ENCODE measurements at places on chromosomes 12 and 14.

DNA sequence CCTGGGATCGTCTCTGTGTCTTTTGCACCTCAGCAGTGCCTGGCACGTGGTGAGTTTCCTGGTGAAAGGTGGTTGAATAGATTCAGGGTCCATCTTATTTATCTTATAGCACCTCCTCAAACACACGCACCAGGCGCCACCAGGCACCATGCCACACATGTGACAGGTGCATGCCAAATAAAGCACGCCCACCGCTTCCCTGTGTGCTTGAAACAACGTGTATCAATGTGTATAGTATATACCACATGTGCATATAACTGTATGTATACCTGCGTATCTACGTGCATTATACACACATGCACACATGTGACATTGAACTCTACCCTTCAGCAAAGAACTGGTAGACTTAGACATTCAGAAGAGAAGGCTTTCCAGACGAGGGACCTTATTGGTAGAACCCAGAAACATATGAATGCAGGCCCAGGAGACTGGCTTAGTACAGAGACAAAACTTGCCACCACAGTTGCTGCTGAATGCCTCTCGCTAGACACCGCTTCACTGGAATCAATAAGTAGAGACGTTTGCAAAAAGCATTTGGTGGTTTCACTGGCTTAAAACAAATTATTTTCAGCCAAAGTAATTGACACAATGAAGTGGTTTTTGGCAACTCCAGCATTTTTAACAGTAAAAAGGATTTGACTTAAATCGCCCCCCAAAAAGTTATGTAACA, 10.0 kb downstream of the EML1 start:
- DNase-seq, result no peak

GRCh38 chr14:50398189-50398580, 1.5 kb upstream of the CDKL1 start:
- DNase-seq, result no peak

GRCh38 chr12:58425481-58426392, 484.4 kb downstream of the ATP23 start:
- DNase-seq, result peak; percentile 76

DNA sequence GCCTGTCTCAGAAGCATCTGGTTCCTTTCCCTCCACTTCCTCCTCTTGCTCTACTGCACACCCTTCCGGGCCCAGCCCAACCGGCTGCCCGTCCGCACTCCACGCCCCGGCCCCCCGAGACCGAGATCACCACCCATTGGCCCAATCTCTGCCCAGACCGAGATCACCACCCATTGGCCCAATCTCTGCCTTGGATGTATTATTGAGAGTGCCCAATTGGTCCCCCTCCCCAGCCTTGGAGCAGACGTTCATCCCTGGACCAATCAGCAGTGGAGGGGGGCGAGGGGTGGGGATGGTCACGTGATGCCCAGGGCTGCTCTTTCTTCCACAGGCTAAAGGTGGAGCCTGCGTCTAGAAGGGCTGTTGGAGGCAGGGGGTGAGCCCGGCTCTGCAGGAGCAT, 75.6 kb upstream of the TMEM132C start:
- no peak for DNase-seq

GRCh38 chr12:103677341-103677740, 90.3 kb downstream of the STAB2 start:
- DNase-seq, result peak; percentile 87

DNA sequence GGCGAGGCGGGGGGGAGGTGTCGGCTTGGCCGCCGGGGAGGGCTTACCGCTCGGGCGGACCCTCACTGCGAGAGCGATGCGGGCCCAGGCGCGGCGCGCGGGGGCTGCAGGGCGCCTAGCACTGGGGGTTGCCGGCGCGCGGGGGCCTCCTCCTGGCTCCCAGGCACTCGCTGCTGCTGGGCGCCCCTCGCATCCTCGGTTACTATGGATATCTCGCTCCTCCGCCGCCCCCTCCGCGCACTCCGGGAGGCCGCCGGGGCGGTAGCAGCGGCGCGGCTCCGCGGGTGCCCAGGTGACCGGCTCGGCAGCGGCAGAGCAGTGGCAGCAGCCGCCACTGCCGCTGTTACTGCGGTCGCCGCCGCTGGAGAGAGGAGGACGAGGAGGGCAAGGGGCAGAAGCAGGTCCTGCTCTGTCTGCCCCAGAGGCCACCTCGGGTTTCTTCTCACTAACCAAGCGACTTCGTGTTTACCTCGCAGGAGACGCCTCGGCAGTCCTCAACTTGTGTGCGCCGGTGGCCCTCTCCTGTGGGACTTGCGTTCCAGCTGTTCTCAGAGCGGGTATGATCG, 250.1 kb downstream of the APAF1 start:
- DNase-seq, result no peak

GRCh38 chr14:99255621-99256482, 16.1 kb downstream of the BCL11B start:
- no peak for DNase-seq

DNA sequence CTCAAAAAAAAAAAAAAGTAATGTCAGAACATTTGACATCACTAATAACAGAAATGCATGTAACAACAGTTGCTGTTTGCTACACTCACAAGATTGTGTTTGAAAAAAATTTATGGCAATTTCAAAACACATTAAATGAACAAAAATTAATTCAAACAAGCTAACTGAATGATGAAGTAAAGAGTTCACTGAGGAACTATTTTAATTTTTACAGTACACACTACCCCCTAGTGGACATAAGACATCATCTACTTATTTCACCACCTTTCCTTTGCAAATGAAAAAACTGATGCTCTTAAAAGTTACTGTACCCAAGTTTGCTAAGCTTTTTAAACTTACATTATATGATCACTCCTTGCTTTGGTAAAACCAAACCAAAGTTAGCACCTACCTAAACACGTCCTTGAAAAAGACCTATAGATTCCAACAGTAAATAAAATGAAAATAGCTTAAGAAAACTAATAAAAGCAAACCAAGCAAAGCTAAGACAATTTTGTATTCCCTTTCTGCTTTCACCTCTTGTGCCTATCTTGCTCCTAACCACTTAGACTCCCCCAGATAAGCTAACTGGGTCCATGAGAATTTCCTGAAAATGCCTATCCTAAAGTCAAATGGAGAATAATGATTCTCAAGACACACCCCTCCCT, 22.2 kb downstream of the UBE2N start:
- no peak for DNase-seq

DNA sequence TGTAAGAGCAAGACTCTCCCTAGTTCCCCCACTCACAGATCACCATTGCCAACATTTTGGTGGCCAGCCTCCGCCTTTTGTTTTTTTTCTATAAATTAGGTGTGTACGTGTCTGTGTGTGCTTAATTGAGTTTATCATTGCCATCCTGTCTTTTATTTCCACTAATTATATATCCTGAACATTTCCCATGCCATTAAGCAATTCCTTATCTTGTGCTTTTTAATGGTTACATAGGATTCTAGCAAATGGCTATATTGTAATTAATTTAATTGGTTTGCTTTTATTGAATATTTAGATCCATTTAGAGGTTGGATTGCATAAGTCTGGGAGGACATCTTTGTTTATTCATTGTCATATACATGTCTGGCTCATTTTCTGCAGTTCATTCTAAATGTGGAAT, 107.3 kb upstream of the RTL1 start:
- no peak for DNase-seq

GRCh38 chr14:21070610-21071224, 613 bp downstream of the ARHGEF40 start:
- DNase-seq, result peak; percentile 26

- no peak for DNase-seq
Measured at GRCh38 chr12:89988188-89988915, 279.7 kb upstream of the ATP2B1 start.

DNA sequence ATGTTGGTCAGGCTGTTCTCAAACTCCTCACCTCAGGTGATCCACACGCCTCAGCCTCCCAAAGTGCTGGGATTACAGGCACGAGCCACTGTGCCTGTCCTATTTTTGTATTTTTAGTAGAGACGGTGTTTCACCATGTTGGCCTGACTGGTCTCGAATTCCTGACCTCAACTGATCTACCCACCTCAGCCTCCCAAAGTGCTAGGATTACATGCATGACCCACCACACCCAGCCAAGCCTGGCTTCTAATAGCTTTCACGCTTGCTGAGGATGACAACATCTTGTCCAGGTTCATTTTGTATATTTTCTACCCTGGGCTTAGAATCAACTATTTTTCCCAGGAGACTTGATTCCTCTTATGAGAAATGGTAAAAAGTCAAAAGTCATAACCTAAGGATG, 64.7 kb downstream of the WASHC3 start:
- DNase-seq, result no peak

DNA sequence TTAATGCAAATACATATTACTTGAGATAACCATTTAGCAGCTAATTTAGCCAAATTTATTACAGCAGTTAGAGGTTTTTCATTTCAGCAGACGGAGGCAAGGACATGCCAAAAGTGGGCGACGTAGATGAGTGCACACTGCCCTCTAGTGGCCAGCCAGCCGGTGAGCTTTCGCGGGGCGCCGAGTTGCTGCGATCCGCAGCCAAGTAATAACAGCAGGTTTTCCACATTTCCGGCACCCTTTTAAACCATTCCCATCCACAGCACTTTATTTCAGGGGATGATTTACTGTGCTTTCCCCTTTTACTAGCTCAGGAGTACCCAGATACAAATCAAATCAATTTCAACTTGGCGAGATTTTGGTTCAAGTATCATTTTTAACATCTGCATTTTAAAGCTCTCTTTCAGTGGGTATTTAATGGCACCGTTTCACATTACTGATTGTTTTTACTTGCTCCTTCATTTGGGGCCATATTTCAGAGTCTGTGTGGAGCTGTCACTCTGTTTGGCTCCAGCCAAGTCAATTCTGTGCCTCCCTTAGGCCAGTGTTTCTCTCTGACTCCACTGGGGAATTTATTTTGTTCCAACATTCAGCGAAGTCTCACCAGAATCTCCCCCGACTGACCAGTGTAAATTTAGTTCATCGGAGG, 158.0 kb downstream of the EGLN3 start:
- peak; percentile 37 for DNase-seq

All from DMS153 (cell line).